PC-3 (cell line): ENCODE measurements at places on chromosomes 2 and 18. TPM values are rescaled to one million over a fixed set of nuclear protein-coding genes. Genes with fewer than 3 reads are reported as not detected.

Gene ALPP
- 8.6 and 14.4 TPM in 2 replicates for total RNA-seq

DNA sequence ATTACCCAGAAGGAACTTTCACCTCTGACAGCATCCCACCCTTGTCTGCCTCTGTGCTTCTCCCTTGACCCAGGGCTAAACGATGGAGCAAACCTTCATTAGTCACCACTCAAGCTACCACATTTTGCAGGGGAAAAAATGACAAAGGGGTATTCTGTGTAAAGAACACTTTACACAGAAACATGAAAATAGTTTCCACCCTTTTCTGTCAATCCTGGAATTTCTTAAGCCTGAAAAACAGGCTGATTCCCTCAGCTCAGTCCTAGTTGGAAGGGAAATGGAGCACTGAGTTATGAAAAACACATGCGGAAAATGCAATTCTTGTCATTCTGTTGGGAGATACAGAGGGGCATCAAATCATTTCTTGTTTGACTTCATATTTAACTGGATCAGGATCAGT, 175.0 kb upstream of the HNRNPA3 start:
- DNase-seq, result no peak

DNA sequence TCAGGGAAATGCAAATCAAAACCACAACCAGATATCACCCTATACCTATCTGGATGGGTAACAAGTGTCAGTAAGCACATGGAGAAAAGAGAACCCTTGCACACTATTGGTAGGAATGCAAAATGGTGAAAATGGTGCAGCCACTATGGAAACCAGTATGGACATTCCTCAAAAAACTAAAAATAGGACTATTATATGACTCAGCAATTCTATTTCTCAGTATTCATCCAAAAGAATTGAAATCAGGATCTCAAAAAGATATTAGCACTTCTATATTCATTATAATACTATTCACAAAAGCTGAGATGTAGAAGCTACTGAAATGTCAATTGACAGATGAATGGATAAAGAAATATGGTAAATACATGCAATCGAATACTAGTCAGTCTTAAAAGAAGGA, 491.1 kb upstream of the MYT1L start:
- no peak for DNase-seq

Gene VPS54
- total RNA-seq, result 17.9 and 18.6 TPM in 2 replicates

DNA sequence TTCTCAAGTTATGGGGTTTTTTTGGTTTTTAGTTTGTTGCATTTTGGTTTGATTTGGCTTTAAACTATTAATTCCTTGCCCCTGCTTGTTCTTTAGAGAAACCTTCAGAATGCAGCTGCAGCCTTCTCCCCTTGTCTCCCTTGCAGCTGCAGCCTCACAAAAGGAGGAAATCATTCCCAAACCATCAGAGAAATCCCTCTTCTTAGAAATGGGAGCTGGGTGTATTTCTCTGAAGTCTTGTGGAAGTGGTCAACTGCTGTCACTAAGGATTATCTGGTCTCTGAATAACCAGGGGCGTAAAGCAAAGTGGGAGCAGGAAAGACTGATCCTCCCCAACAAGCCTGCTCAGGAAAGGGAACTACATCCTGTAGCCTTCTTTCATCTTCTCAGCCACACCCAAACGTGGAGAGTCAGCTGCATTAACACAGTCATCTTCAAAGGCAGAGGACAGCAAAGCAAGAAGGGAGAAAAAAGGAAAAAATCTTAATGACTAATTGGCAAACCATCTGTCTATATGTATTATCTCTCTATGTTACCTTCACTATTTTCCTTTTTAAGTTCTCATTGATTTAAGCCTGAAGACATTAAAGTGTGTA, 1834.1 kb upstream of the PIK3C3 start:
- DNase-seq, result no peak

DNA sequence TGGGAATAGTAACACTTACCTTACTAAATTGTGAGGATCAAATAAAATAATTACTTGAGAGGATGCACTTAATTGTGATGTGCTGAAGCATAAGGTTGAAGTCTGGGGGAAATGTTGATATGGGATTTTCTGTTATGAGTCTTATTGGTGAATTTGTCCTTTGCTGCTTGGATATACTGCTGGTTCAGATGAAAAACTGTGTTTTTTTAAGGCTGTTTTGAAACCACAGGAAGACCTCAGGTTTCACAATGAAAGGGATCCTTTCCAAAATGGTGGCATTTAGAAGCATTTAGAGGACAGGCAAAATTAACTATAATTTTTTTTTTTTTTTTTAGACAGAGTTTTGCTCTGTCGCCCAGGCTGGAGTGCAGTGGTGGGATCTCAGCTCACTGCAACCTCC, 34.9 kb downstream of the SPATS2L start:
- DNase-seq, result no peak

GRCh38 chr2:102103992-102104871, 38.3 kb upstream of the IL1R1 start:
- no peak for DNase-seq

GRCh38 chr2:174486563-174487107, at the start of gene GPR155:
TSS of gene GPR155 (minus strand) at chr2:174487029. CDS start at chr2:174481956, 5,073 bp downstream.
- peak; percentile 27 for DNase-seq

DNA sequence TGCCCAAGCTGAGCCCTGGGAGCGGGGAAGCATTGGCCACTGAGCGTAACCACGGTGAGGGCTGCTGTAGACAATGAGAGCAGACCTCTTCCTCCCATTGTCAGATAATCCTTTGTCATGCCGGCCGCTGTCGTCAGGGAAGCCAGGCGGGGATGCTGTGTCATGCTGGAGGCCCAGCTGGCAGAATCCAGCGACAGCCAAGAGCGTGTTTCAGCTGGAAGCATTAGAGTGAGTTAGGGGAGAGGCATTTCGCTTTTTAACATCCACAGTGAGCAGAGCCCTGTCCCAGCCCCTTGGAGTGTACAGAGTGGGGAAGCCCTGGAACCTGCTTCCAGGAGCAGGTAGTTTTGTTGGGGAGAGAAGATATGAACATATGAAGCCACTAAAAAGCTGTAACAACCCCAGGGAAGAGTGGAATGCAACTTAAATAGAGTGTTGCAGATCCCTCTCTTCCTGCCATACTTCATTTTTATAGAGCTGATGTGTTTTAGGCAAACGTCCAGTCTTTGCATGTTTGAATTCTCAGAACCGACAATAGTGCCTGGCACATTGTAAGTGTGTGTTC, 7.0 kb downstream of the CTIF start:
- no peak for DNase-seq

GRCh38 chr2:183222751-183223150, 98.5 kb downstream of the NUP35 start:
- DNase-seq, result no peak

- no peak for DNase-seq
Observed at GRCh38 chr2:241635756-241636155, 1.2 kb downstream of the THAP4 start.

Gene ERFE
- 7.4 and 8.5 TPM in 2 replicates for total RNA-seq

- DNase-seq, result no peak
Observed at GRCh38 chr2:110099038-110099425, 16.6 kb downstream of the MALL start.

GRCh38 chr2:30639836-30640235, 167.4 kb downstream of the CAPN13 start:
- no peak for DNase-seq

- DNase-seq, result no peak
Observed at GRCh38 chr2:3037196-3038194, 340.1 kb downstream of the EIPR1 start.

DNA sequence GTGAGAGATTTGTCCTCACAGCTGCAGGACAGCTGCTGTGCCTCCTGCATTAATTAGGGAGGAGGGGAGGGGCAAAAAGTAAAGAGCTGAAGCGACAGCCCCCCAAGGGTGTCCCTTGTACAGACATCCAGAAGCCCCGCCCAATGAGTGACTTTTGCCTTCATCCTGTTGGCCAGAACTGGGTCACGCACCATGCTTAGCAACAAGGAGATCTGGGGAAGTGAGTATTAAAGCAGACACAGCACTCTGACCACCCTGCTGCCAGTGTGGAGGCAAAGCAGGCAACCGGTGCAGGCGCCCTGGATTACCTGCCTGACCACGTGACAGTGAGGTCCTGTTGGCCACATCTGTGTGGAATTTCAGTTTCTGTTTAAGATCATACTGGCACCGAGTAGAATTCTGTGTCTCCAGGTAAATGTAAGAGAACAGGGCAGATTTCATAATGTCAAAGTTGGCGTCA, 21.5 kb upstream of the BIN1 start:
- DNase-seq, result no peak

- DNase-seq, result no peak
Observed at GRCh38 chr2:112541315-112542122, 746 bp upstream of the POLR1B start.

GRCh38 chr2:237556773-237557632, 9.4 kb upstream of the PRLH start:
- no peak for DNase-seq

- no peak for DNase-seq
Observed at GRCh38 chr18:63980027-63980426, 10.1 kb downstream of the SERPINB8 start.

GRCh38 chr18:25726298-25726697, 364.1 kb downstream of the SS18 start:
- DNase-seq, result no peak

GRCh38 chr2:197931661-197932312, 127.4 kb downstream of the PLCL1 start:
- no peak for DNase-seq

- DNase-seq, result no peak
Observed at GRCh38 chr18:47746615-47747014, 183.8 kb downstream of the SMAD2 start.
